ENCODE measurements at places on chromosomes 1 and 21. TPM values are rescaled to one million over a fixed set of nuclear protein-coding genes. Genes with fewer than 3 reads are reported as not detected.

FTCD gene
- total RNA-seq, result not detected

FAM151A gene
- total RNA-seq, result not detected

S100A13 gene
- 239 TPM for total RNA-seq

DNAJC28 gene
- total RNA-seq, result 1.8 TPM

MYBPHL gene
- total RNA-seq, result not detected

CNIH4 gene
- 84.8 TPM for total RNA-seq

RIMS3 gene
- total RNA-seq, result 0.06 TPM

CNKSR1 gene
- total RNA-seq, result 0.26 TPM

S1PR1 gene
- total RNA-seq, result 16.8 TPM

CAPZA1 gene
- total RNA-seq, result 314 TPM

CELA3B gene
- total RNA-seq, result not detected

CHIA gene
- total RNA-seq, result not detected

TRAF3IP3 gene
- total RNA-seq, result not detected

KCNH1 gene
- not detected for total RNA-seq

COG2 gene
- total RNA-seq, result 19.3 TPM

VHLL gene
- total RNA-seq, result not detected

RNF2 gene
- total RNA-seq, result 12.3 TPM

S100A7A gene
- total RNA-seq, result not detected

HOOK1 gene
- 0.06 TPM for total RNA-seq

NBPF20 gene
- total RNA-seq, result 2.9 TPM

USH2A gene
- total RNA-seq, result under 0.01 TPM

MAN1C1 gene
- 8.9 TPM for total RNA-seq

ELOA gene
- 32.4 TPM for total RNA-seq

PCBP3 gene
- 0.13 TPM for total RNA-seq

CCDC27 gene
- total RNA-seq, result not detected

TEX50 gene
- not detected for total RNA-seq

ANKRD35 gene
- total RNA-seq, result 8.5 TPM

MROH9 gene
- total RNA-seq, result 0.06 TPM

OXCT2 gene
- total RNA-seq, result 5.4 TPM

ANKRD13C gene
- total RNA-seq, result 33.8 TPM

SPRR2A gene
- not detected for total RNA-seq

PSMD4 gene
- total RNA-seq, result 243 TPM

ERICH3 gene
- not detected for total RNA-seq

ERRFI1 gene
- total RNA-seq, result 178 TPM

RASAL2 gene
- total RNA-seq, result 17.9 TPM

FMO1 gene
- not detected for total RNA-seq

UROD gene
- total RNA-seq, result 213 TPM

SYT14 gene
- total RNA-seq, result 0.44 TPM

PPIAL4G gene
- 0.06 TPM for total RNA-seq

RHBDL2 gene
- total RNA-seq, result 0.79 TPM

AMPD1 gene
- total RNA-seq, result not detected

LBR gene
- 32.2 TPM for total RNA-seq

DARS2 gene
- total RNA-seq, result 10.9 TPM

S100A14 gene
- 0.25 TPM for total RNA-seq

All from aortic smooth muscle cell (primary cell).